Activated CD4-positive, alpha-beta T cell treated with anti-CD3 and anti-CD28 coated beads, Interleukin-2, amount 50 U/mL, for 48 hours (primary cell): ENCODE measurements at places on chromosomes 6 and 20.

DNA sequence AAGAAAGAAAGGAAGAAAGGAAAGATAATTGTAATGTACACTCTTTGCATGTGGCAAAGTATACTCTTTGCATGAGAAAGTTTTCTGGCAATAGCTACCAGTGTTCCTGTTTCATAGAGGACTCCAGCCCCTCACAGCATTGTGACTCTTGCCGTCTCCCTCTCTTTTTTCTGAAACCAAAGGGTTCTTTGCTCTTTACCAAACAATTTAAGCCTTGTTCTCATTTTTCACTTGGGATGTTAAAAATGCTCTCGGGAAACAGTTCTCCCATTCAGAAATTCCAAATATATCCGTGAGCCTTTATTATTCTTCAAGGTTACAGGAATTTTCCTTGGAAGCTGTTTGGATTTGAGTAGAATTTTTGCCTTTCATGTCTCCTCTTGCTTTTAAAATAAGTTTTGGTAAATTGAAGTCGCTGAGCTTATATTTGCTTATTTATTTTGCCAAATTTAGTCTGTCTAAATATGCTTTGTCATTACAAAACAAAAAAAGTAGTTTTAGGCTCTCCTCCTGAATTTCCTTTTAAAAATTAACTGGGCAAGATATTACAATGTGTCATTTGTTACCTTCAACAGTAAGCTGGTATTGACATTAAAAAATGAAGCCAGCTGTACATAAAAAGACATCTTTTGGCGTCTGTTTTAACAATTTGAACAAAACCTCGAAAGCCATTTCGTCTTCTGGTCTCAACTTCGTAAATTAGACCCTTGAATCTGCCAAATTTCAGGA lies 103.8 kb upstream of the ARMC2 start:
- no peak for DNase-seq

DNA sequence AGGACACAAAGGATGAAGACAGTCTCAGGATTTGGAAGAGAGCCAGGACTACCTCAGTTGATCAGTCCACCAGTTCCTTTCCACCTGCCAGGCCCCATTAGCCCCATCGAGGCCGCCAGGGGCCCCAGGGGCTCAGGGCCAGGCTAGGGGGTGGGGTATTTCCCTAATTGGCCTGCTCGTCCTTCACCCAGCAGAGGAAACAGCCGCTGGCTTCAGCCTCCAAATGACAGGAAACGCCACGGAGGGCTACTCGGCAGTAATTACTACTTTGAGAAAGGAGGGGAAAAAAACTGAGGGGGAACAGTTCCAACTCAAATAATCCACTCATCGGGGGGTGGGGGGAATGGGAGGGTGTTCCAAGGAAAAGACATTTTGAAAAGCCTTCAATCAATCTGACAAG lies 42.7 kb downstream of the MAFB start:
- no peak for DNase-seq

DNA sequence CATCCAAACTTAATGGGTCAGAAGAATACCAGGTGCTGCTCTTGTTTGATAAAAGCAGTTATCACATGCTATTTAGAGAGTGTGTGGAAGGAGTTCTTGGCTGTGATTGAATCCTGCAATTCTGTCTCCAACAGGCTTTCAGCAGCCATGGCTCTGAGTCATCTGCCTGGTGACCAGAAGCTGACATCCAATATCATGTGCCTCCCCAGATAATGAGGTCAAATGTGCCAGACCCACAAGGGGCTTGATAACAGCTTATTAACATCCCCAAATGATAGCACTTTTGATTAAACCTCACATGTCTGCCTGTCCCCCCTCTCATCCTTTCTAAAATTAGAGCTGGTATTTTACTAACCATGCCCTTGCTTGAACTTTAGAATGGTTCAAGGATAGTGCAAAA lies 175.7 kb upstream of the PLN start:
- DNase-seq = no peak

DNA sequence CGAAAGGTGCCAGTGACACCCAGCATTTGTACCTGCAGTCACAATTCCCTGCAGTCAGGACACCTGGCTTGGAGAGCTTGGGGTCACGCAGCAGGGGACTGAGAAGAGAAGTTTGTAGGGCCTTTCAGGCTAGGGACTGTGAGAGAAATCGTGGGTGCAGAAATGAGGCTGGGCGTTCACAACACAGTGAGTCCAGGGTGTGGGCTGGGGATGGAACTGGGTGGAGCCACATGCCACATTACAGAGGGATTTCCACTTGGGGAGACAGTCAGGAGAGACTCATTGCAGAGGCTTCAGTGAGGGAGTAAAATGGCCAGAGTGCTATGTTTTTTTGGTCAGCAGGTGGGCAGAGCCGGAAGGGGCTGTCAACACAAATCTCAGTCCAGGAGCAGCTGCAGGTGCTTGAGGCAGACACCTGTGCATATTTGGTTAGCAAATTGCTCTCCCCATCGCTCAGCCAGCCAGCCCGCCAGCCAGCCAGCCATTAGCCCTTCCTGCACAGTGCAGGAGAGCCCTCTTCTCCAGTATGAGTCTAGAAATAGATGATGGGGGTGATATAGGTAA lies 7.4 kb downstream of the ITPR3 start:
- no peak for DNase-seq

- no peak for DNase-seq
Measured at GRCh38 chr6:149995971-149996370, 29.4 kb downstream of the RAET1L start.

GRCh38 chr6:118815495-118815894 lies 78.5 kb upstream of the ASF1A start:
- DNase-seq = no peak

DNA sequence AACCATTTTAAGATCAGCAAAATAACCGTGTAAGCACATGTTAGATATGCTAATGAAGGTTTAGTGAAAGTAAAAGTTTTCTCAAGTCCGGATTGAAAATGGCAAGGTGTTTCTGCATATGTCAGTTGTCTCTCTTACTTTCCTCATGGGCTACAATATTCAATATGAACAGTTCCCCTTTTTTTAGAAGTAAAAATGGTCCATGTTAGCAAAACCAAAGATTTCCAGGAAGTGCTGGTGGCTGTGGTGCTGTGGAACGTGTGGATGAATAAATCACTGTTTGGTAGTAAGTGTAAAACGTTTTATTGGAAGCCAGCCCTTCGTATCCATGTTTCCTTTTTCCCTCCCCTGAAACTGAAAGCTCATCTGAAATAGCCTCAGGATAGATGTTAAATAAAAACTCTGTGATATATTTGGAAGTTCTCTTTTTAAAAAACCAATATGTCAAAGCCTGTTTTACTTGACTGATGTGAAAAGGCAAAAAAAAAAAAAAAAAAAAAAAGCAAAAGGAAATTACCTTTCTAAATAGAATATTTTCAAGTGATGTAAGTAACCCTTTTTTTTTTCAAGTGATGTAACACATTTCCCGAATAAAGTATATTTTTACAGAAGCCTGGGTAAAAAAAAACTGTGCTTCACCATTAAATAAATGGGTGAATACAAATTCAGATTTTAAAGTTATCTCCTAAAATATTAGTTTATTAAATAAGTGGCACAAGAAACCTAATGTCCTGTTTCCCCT lies 41.9 kb downstream of the PLEKHG1 start:
- no peak for DNase-seq

DNA sequence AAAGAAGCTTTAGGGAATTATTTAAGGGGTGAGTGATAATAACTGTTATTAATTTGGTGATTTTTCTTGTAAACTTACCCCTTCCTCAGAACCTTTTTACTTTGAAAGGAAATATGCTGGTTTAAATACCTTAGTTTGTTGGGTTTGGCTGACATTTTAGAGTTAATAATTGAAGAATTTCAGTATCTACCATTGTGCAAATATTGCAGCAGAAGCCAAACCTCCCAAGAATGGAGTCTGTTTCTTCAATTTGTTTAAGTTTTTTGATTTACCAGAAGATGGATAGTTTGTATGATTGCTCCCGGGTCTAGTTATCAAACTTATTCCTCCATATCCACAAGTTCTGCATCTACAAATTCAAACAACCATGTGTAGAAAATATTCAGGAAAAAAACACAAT lies 77.1 kb downstream of the ATRN start:
- no peak for DNase-seq

GRCh38 chr6:134299236-134299635 lies 18.7 kb downstream of the SGK1 start:
- no peak for DNase-seq

DNA sequence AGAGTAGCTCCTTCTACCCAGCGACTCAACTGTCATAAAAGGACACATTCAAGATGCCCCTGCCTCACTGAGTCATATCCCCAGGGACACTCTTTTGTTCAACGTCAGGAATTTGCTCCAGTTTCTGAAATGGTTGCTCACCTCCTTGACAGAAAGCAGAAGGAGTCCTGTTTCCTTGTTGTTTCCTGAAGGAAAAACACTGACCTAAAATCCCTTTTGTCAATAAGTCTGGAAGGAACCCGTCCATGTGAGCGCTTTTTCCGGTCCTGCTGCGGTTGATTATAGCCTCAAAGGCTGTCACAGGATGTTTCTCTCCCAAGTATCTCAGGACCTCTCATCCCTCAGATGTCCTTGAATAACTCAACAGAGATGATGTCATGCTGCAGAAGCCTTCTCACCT lies 113.6 kb upstream of the PLEKHG1 start:
- no peak for DNase-seq

- DNase-seq = no peak
Measured at GRCh38 chr20:19816386-19816785, 58.3 kb downstream of the RIN2 start.

- DNase-seq = no peak
Measured at GRCh38 chr6:28900577-28901256, 23.1 kb downstream of the TRIM27 start.

- DNase-seq = no peak
Measured at GRCh38 chr6:38319256-38320212, 320.2 kb downstream of the BTBD9 start.

- DNase-seq = no peak
Measured at GRCh38 chr6:111631903-111632460, 26.3 kb upstream of the TRAF3IP2 start.

DNA sequence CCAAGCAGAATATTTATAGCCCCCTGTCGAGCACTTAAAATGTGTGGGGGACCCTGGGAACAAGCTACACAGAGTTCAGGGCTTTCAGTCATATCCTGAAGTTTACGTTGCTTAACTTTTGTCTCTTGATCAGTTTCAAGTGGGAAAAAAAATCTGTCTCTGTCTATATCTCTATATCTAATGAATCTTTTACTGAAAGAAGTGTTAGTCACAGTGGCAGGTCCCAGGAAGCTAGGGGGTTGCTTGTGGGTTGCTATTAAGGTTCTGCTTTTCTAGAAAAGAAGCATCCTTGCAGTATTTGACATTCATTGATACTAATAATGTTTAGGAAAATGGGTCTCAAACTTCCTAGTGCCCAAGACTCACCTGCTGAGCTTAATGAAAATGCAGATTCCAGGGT lies 76.7 kb upstream of the CLDN20 start:
- DNase-seq = no peak
